ENCODE measurements at places on chromosomes 7 and 10.

GRCh38 chr7:66747881-66748511, 7.5 kb downstream of the RABGEF1 start:
- peak; percentile 17 for DNase-seq

DNA sequence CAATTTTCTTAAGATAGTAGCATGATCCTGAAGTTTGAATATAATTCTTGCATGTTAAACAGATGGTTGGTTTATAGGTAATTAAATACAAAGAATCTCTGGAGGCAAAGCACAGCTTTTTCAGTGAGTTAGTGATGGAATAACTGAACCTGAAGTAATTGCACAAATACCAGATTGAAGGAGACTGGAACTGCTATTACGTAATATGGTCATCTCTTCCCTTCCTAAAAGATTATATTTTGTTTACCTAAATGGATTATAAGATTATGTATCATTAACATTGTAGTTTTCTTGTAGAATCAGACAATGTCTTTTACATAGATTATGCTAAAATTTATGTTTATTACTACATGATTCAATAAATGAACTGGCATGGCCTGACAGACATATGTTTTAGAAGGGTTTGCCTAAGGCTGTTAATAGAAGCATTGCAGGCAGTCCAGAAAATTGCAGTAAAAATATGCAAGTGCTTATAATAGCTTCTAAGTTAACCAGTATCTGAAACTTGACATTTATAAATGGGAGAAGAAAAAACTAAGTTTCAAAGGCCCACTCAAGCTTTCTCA, 35.8 kb upstream of the GPR37 start:
- no peak for DNase-seq

- DNase-seq = no peak
These were observed 145.2 kb downstream of the ARID5B start for GRCh38 chr10:62046522-62047227.

DNA sequence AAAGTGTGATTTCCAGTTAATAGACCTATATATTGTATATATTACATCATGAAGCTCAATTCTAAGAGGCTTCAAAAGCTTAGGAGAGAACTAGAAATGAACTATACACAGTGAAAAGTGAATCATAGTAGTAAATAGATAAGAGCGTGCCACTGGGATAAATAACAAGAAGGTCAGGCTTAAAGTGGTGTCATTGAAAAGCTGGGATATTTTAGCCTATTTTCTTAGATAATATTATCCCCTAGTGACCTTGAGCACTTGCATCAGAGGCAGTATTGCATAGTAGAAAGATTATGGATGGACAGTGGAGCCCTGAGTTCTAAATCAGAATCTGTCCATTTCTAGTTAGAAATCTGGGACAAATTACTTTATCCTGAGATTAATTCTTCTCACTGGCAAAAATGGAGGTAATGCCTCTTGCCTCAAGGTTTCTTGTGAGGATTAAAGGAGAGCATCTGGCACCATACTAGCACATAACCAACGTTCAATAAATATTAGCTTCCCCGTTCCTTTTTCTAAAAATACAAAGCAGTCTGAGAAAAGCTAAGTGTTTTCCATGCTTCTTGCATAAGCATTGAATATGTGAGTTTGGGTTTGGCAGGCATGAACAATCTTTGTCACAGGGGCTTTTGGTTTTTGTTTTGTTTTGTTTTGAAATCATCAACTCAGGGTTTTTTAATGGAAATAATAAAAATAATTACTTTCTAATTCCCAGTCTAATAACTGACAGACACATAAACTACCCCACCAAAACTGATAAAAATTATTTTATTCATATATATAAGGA, 27.3 kb upstream of the MACC1 start:
- DNase-seq = no peak

DNA sequence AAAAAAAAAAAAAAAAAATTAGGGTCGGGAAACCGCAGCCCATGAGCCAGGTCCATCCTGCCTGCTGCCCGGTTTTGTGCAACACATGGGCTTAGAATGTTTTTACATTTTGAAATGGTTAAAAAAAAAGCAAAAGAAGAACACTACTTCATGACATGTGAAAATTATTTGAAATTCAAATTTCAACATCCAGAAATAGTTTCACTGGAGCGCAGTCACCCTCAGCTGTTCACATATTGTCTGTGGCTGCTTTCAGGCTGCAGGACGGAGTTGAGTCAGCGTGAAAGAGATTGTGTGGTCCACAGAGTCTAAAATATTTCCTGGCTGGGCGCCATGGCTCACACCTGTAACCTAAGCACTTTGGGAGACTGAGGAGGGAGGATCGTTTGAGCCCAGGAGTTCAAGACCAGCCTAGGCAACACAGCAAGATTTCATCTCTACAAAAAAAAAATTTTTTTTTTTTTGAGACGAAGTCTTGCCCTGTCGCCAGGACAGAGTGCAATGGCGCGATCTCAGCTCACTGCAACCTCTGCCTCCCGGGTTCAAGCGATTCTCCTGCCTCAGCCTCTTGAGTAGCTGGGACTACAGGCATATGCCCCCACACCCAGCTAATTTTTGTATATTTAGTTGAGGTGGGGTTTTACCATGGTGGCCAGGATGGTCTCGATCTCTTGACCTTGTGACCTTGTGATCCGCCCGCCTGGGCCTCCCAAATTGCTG, 63.9 kb upstream of the ECHDC3 start:
- no peak for DNase-seq

DNA sequence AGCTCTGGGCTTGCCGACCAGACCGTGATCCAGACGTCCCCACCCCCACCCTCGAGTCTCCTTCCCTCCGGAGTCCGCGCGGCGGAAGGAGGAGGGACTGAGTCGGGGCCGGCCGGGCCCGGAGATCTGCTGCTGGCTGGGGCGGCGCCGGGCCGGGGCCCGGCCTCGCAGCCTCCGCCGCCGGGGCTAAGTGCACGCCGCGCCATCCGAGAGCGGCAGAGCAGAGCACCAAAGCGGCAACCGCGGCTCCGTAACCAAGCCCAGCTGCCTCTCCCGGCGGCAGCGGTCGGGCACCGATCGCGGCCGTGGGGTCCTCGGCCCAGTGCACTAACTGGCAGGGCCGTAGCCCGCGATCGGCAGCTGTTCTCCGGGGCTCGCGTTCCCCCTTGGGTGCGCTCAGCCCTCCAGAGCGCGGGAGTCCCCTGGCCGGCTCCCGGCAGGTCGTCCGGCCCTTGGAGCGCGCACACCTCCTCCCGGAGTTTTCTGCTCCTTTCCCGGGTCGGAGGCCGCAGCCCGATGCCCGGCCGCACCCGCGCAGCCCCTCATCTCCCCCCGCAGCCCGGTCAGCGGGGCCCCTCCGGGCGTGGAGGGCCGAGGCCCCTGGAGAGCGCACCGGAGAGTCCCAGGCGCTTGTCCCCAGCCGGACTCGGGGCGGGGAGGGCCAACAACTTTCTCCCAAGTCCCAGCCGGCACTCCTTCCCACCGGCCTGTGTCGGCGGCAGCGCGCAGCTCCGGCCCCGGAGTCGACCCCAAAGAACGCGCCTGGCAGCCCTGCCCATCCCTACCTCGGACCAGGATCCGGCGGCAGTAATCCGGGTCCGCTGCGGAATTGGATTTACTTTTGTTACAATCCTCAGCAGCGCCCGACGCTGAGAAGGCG, 799 bp downstream of the VAX1 start:
- no peak for DNase-seq

DNA sequence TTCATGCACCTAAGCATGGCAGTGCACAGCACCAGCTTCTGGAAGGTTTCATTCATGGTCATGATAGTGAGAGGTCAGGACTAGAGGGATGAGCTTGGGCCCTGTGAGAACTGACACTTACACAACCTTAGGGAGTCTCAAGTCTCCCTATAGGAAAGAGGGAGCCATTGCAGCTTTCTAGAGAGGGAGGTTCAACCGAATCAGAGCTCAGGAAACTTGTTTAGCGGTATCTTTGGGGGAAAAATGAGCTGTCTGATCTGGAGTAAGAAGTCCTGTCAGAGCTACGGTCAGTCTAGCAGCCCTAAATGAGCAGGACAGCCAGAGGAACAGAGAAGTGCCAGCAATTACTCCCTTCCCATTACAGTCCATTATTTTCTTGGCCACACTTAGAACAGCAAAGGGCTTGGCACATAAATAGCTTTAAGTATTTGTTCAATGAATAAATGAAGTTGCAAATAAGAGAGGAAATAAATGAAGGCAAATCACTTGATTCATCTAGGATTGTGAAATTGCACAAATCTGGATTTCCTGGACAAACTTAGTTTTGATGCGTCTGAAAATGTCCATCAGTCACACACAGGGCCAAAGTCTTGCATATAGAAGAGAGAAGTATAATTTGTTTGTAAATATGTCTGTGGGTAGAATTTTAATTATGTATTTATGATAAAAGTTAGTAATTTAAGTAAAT, 262.0 kb downstream of the GLI3 start:
- no peak for DNase-seq

DNA sequence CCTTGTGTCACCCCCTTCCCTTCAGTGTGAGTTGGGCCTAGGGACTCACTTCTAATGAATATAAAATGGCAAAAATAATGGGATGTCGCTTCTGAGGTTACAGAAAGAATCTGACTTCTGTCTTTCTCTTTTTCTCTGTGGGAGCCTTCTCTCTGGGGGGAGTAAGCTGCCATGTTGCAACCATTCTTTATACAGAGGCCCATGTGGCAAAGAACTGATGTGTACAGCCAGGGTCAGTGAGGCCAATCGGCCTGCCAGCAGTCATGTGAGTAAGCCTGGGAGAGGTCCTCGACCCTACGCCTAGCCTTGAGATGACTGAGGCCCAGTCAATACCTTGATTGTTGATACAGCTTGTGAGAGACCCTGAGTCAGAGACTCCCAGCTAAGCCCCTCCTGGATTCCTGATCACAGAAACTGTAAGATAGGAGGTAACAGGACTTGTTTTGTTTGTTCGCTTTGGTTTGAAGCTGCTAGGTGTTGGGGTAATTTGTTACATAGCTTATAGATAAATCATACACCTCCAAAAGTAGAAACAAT, 1.7 kb downstream of the TCAF1 start:
- DNase-seq = no peak

DNA sequence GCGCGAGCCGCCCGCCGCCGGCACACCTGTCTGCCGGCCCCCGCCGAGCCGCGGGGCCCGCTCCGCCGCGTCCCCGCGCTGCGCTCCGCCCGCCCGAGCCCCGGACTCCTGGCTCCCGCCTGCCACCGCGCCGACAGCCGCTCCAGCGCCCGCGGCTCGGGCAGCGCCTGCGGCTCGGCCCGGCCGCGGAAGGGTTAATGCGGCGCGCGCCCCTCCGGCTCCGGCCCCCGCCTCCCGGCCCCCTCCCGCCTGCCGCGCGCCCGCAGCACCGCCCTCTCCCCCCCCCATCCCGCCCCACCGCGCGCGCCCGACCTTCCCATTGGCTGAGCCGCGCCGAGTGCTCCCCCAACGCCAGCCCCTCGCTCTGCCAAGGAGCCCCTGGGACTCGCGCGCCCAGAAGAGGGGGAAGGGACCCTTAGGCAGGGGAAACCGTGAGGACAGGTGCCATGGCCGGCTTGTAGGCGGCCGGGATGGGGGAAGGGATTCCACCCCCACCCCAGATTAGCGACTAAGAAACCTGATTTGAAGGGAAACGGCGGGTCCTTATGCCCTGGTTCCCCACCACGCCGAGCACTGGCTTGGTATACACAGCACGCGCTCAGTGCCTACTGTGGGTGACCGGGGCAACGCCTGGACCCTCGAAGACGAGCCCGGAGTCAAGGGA, at the start of gene KCNH2:
Gene KCNH2, minus strand, starts transcription at position 196 of the 664 bp plus-strand sequence. CDS start 408 bp downstream, outside the sequence.
- peak; percentile 84 for DNase-seq

DNA sequence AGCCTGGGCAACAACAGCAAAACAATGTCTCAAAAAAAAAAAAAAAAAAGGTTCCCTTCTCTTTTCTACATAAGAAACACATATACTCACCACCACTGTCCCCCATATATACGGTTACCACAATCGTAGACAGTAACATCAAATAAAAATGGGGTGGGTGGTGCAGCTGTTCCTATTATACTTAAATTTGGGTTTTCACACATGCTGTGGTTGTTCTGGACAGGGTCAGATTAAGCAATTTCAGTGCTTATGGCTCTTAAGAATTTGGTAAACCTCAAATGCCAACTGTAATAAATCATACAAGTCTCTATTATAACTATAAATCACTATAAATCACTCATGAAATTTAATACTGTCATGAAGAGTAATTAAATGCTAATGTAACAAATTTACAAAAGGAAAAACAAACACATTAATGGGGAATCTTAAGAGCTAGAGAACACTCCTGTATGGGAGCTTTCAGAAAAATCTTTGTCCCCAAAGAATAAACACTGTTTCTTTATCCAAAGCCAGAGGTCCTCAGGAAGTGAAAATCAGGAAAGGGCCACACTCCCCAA, 143.6 kb downstream of the GLI3 start:
- no peak for DNase-seq

GRCh38 chr7:37304921-37305320, 143.7 kb downstream of the ELMO1 start:
- DNase-seq = no peak

- DNase-seq = no peak
These were observed 50.7 kb upstream of the AMPH start for GRCh38 chr7:38681882-38682281.

DNA sequence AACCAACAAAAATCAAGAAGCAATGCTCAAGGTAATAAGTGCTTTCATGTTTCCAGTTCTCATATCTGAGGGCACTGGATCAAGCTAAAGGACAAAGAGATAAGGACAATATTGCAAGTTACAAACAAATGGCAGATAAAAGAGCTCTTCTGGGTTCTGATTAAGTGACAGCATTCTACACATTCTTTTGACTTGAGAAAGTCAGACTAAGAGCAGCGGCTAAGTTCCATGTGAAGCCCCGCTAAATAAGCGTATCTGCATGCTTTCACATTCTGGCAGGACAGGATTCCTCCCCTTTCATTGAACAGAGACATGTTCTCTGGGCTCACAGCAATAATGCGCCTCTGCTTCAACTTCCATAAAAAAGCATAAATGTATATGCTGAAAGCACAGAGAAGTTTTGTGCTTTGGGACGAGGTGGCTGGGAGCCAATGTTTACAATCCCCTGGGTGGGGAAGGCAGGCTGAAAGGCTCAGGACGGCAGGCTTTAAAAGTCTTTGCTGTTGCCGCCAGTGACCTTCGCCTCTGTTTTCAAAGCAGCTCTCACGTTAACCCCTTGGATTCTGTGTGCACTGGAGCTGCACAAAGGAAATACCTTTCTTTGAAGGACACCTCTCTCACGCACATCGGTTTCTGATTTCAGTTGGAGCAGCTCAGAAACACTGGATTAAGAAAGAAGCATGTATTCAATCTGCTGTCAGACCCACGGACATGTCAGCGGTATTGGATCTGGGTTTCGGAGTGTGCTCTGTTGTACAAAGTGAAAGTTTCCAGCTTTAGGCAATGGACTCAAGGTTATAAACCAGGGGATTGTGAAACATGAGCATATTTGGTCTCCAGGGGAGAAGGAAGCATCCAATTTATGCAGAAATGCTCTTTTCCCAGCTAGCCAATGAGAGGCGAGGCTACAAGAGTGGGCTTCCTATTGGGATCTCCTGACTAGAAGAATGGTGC, 105.4 kb upstream of the FAM133B start:
- peak; percentile 66 for DNase-seq

GRCh38 chr7:157795643-157796042, 458.8 kb downstream of the DNAJB6 start:
- DNase-seq = no peak
